Stimulated activated naive CD8-positive, alpha-beta T cell treated with anti-CD3 and anti-CD28 coated beads, Interleukin-15, amount 100 ng/mL, for 72 hours (primary cell): ENCODE measurements at places on chromosomes 4 and X.

DNA sequence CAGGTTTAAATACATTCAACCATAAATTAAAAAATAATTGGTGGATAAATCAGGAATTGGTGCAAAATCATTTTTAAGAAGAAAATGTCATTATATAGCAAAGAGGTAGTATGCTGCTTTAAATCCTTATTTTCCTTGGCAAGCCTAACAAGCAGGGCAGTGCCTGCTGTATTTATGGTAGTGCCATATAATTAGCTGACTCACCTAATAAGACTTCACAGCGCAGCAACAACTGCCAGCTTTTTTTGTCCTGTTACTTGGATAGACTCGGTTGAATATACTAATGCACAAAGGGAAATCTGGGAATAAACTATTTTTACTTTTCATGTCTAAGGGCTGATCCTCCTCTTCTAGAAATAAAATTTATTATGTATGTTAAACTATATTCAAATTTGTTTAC lies 99.1 kb downstream of the SNCA start:
- no peak for DNase-seq

GRCh38 chr4:173485164-173485563 lies 44.9 kb downstream of the HAND2 start:
- DNase-seq, result no peak

GRCh38 chrX:20019672-20020365 lies 29.0 kb upstream of the BCLAF3 start:
- DNase-seq, result no peak

DNA sequence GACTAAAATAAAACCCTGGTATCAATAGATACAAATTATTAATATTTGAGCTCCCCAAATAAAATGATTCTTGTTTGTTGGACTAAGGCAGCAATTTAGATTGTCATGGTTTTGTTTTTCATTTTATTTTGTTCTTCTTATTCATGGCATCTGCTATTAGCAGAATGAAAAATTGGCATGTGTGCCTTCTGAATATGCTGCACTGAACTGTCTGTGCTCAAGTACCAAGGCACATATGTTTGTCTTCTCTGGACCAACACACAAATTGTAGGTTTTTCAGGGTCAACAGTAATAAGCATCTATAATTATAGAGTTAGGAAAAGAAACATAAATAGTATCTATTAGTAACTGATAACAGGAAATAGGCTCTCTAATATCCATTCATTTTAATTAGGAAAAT lies 121.1 kb downstream of the BANK1 start:
- no peak for DNase-seq

GRCh38 chrX:150363561-150364346 lies 637 bp downstream of the MAMLD1 start:
- peak; percentile 34 for DNase-seq

- no peak for DNase-seq
These were observed 50.9 kb downstream of the BEND4 start for GRCh38 chr4:42101446-42101975.

- DNase-seq, result no peak
These were observed 31.7 kb upstream of the CRMP1 start for GRCh38 chr4:5924461-5925125.

- DNase-seq, result no peak
These were observed 101.5 kb downstream of the MGST2 start for GRCh38 chr4:139767168-139767567.

GRCh38 chrX:47992669-47993068 lies 11.1 kb downstream of the ZNF182 start:
- no peak for DNase-seq

DNA sequence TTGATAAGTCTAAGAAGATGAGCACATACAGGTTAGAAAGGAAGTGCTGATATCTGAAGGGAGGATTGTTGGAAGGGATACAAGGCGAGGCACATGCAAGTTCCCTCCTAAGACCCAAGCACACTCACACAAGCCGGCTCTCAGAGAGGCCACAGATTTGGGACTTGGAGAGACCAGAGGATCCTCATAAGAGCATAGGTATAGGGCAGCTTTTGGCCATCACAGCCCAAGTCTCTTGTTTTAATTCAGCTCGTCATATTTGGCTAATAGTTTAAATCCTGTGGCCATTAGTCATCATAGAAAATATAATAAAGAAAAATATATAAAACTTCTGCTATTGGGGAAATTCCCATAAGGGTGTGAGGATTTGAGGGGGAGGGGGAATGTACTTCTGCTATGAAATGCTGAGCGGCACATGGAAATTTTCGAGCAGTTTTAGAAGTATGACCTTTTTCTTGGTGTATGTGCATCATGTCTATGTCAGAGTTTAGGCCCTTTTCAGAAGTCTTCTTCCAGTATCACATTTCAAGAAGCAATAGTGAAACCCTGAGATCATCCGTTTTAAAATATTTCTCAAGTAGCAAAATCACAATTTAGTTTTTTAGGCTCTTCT lies 97.7 kb downstream of the NFKB1 start:
- no peak for DNase-seq

DNA sequence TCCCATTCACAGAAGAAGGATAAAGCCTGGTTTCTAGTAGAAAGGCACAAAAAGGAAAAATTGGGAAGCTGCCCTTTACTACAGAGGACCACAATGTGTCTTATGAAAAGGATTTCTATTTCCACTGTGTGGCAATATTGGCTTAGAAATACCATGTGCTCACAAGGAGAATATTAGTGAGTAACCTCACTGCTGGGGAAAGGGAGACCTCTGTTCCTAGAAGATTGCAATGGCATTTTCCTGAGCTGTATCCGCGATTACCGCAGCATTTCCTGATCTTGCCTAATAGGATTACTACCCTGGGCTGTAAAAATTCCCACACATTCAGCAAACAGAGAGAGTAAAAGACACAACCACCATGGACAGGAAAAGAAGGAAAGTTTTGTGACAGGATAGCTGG lies 308.8 kb upstream of the TECRL start:
- DNase-seq, result no peak

DNA sequence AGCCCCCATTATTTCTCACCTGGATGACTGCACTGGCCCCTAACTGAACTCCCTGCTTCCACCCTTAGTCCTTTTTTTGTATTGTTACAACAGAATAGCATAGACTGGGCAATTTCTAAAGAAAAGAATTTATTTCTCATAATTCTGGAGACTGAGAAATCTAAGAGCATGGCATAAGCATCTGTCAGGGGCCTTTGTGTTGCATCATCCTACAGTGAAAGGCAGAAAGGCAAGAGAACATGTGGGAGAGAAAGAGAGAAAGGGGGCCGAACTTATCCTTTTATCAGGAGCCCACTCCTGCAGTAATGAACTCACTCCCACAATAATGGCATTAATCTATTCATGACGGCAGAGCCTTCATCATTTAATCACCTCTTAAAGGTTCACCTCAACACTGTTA lies 122.1 kb downstream of the EFNB1 start:
- DNase-seq, result no peak

DNA sequence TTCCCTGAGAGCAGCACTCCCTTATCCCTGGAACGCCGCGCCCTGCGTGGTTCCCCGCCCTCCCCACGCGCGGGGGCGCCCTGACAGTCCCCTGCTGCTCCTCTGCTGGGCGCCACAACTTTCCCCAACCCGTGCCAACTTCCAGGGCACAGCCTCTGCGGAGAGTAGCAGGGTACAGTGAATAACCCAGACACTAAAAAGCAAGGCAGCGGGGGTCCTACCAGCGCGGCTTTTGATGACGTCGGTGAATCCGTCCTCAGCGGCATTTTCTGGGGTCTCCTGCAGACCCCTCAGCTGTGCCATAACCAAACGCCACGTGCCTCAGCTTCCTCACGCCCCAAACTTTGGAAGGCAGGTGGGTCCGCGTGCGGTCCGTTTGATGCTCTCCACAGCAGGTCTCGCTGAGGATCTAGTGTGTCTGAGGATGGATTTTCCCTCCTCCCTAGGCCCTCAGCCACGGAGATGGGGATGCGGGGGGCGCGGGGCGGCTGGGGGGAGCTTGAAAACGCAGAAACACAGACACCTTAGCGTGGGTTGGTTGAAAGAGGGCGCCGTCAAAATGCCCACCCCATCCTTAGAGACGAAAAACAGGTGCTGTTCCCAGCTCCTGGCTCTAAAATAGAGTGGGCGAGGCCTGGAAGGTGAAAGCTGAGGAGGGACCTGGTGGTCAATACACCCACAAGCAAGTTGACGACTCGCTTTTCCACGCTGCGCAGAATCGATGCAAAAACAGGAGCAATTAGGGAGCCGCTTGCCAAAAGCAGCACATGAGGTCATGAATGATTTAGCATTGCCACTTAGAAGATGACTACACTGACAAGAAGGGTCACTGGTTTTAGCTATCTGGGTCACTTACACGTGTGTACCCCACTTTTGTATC lies 405.6 kb downstream of the FAM47A start:
- DNase-seq, result no peak
